ENCODE measurements at places on chromosomes 16 and 17.
A peak's percentile ranks its signal among the peaks of the same experiment; 100 is the strongest.

DNA sequence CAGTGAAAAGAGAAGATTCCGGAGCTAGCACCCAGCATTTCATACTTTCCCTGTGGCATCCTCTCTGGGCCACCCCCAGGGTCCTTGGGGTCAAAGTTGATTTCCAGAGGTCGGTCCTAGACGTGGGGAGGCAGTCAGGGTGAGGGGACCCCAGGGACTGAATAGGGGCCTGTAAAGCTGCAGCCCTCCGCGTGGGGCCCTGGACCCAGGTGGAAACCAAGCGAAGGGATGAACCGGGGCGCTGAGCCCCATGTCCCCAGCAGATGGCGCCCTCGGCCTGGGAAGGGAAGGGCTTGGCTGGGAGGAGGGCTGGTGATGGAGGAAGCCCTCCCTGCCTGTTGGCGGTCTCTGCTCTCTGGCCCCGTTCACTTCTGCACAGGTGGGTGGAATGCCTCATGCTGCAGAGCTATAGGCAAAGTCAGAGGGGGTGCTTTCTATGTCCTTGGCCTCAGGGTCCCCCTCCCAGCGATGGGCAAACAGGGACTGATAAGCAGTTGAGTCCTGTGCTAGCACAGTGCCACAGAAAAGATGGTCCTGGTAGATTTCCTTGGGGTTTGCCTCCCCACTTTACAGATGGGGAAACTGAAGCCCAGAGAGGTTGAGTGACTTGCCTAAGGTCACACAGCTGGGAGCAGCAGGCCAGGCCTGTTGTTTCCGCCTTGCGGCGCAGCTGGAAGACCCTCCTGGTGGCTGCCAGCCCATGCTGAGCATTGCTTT is 163.4 kb upstream of the CIBAR2 start:
- DNase-seq: peak; percentile 91

- DNase-seq: no peak
These were observed 388.0 kb upstream of the CA10 start for GRCh38 chr17:52546493-52546892.

DNA sequence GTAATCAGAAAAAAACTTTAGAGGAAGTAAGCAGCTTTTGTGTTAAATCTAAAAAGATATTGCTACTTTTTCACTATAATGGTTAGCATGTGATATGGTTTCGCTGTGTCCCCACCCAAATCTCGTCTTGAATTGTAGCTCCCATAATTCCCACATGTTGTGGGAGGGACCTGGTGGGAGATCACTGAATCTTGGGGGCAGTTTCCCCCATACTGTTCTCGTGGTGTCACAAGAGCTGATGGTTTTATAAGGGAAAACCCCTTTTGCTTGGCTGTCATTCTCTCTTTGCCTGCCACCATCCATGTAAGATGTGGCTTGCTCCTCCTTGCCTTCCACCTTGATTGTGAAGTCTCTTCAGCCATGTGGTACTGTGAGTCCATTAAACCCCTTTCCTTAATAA is 117.1 kb downstream of the KCNJ2 start:
- no peak for DNase-seq

GRCh38 chr16:85794696-85795095 is 4.6 kb downstream of the EMC8 start:
- DNase-seq: no peak

DNA sequence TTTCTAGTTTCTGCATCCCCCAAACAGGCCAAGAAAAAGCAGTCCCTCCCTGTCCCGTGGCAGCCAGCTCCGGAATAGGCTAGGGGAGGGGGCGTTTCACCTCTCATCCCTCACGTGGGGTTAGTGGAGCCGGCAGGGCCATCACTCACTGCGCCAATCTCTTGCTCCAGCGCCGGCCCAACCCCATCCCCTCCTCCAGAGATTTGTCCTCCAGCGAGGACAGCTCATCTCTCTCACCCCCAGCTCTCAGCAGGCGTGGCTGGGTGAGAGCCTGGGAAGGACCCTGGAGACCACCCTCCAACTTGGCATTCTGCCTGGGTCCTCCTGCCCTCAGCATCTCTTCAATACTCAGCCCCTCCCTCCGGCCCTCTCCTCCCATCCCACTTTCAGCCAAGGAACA is 74.1 kb downstream of the TMEM132E start:
- no peak for DNase-seq

DNA sequence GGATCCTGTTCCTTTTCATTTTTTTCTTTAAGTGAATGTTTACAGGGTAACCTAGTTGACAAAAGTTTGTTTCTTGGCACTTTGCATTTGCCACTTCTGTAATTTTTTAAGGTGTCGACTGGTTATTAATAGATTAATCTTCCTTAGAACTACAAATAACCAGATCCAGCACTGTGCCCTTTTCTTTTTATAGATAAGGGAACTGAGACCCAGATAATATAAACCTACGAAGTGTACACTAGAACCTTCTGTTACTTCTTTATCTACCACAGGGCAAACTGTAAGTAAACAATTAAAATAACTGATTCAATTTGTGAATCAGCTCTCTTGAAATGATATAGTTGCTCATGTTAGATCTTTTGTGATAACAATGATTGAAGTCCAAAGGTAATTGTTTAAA is 55.4 kb downstream of the NLK start:
- no peak for DNase-seq

DNA sequence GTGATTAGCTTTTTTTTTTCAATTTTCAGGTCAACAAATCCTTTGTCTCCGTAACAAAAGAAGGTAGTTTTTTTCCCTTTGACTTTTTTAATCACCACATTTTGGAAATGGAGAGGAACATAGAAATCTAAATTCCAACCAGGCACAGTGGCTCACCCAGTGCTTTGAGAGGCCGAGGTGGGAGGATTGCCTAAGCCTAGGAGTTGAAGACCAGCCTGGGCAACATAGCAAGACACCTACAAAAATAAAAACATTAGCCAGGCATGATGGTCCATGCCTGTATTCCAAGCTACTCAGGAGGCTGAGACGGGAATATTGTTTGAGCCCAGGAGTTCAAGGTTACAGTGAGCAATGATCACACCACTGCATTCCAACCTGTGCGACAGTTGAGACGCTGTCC is 5.7 kb downstream of the PSMD7 start:
- no peak for DNase-seq

GRCh38 chr17:524406-524950 is 171.9 kb upstream of the RPH3AL start:
- DNase-seq: no peak

Measured in GM13977 (cell line).